ENCODE measurements at places on chromosomes 3 and 15.

- peak; percentile 37 for DNase-seq
These were observed 412.9 kb downstream of the TIGIT start for GRCh38 chr3:114706591-114707232.

GRCh38 chr3:149534671-149535332, 60.3 kb downstream of the TM4SF4 start:
- DNase-seq = no peak

GRCh38 chr3:197181741-197182140, 116.7 kb downstream of the DLG1 start:
- no peak for DNase-seq

- no peak for DNase-seq
These were observed 31.5 kb downstream of the PARP15 start for GRCh38 chr3:122608916-122609315.

- DNase-seq = no peak
These were observed 85.6 kb downstream of the TJP1 start for GRCh38 chr15:29736744-29737020.

GRCh38 chr3:106392915-106393314, 524.1 kb upstream of the CBLB start:
- DNase-seq = no peak

- DNase-seq = no peak
These were observed 38.3 kb upstream of the ARHGEF3 start for GRCh38 chr3:56839784-56840715.

DNA sequence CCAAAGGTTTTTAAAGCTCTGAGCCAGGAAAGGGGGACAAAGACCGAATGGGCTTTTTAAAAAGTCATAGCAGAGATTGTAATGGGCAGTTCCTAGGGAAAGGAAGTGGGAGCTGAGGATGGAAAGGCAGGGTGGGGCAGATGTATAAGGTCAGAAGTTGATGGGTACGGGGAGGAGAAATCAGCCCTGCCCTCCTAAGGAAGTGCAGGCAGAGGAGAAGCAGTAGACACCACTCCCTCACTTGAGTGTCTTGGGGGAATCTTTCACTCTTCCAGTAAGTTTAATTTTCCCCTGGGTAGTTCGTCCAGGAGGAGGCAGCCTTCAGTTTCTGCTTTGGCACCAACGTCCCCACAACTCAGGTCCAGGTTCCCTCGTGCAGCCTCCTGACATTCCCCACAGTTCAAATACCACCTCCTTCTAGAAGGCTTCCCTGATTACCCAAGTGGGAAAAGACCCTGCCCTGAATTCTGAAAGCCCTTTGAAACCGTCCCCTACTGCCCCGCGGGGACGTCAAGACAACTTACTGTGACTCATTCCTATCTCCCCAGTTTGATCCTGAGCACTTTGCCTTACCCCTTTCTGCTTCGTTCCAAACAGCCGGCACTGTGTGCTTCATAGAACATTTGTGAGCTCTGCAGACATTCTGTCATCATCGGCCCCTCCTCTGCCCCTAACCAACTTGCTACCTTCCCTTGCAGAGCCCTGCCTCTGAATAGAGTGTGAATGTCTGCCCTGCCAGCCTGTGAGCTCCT, 14.3 kb upstream of the SRP14 start:
- DNase-seq = no peak

GRCh38 chr3:48634661-48635221, 520 bp downstream of the SLC26A6 start:
- DNase-seq = peak; percentile 77

DNA sequence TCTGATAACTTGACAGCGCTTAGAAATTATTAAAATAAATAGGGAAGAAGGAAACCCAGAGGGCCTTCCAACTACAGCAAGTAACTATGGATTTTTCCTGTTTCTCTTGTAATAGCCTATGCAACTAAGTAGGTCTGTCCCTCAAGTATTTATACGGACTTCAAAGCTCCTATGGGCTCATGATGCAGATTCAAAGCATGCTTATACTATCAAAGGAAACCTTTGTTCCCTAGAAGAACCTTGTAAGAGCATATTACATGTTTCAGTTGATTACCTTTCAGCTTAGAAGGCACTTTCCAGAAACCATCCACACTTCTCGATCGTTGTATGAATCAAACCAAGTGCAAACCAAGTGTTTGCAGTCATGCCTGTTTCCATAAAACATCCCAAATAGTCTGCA, 158.8 kb downstream of the ALCAM start:
- DNase-seq = no peak

DNA sequence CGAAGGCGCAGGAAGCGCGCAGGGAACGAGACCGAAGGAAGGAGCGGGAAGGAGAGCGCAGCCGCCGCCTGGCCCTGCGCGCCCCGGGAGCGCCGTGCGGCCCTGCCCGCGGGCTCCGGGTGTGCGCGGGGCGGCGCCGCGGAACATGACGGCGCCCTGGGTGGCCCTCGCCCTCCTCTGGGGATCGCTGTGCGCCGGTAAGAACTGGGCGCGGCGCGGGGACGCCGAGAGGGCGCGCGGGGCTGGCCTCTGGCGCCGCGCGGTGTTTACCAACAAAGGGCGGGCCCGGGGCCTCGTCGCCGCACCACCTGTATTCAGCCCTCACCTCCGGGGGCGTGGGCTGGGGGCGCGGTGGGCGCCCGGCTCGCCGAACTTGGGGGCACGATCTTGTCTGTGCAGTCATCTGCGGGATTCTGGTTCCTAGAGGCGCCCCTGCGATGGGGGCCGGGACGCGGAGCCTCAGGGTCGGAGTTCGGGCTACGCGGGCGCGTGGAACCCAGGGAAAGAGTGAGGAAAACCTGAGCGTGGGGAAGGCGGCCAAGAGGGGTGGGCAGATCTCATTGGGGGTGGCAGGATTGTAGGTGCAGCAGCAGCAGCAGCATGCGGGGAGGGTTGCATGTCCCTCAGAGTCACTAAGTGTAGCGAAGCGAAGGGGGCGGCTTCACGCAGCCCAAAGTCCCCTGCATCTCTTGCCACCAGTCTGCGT, 641 bp downstream of the ACVR2B start:
- peak; percentile 74 for DNase-seq

DNA sequence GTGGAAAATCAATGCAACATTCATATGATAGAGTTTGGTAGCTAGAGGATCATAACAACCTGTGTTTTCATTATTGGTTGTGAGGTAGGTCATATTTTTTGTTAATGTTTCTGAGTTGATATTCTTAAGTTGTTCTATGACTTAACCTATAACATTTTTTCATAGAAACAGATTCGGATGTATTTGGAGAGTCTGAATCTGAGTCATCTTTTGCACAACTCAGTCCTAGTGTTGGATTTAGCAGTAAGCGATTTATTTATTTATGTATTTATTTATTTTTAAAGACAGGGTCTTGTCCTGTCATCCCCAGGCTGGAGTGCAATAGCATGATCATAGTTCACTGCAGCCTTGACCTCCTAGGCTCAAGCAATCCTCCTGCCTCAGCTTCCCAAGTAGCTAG, 292.8 kb upstream of the ZNF717 start:
- no peak for DNase-seq

GRCh38 chr3:156323466-156323865, 203.1 kb downstream of the KCNAB1 start:
- no peak for DNase-seq

DNA sequence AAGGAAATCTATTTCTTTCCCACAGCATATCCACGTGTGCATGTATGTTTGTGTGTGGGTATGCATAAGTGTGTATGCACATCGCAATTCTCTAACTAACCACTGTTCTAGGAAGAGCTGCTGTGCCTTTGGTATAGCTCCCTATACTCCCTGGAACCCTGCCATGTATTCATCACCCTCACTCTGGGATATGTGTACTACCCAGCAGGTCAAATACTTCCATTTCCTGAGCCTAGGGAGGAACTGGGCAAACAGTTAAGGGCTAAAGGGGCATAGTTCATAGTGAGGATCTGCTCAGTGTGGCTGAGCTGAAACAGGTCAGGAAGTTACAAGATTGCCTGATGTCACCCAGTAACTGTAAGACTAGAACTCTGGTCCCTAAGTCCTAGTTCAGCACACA, 260.4 kb downstream of the RPLP1 start:
- no peak for DNase-seq

DNA sequence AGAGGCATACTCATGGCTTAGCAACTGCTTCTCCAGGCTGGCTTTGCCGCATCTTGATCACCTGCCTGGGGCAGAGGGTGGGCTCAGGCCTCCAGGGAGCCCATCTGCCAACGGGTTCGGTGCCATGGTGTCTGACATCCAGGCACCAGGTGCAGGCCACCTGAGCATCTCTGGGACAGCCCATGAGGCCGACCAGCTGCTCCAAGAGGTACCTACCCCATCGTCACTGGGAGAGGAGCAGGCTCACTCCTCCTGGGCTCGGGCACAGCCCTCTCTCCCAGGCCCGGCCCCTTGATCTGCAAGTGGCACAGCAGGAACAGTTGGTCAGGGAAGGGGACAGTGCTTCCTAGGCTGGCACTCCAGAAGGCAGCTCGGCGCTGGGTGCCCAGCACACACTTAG, 21.9 kb downstream of the TPRA1 start:
- no peak for DNase-seq

DNA sequence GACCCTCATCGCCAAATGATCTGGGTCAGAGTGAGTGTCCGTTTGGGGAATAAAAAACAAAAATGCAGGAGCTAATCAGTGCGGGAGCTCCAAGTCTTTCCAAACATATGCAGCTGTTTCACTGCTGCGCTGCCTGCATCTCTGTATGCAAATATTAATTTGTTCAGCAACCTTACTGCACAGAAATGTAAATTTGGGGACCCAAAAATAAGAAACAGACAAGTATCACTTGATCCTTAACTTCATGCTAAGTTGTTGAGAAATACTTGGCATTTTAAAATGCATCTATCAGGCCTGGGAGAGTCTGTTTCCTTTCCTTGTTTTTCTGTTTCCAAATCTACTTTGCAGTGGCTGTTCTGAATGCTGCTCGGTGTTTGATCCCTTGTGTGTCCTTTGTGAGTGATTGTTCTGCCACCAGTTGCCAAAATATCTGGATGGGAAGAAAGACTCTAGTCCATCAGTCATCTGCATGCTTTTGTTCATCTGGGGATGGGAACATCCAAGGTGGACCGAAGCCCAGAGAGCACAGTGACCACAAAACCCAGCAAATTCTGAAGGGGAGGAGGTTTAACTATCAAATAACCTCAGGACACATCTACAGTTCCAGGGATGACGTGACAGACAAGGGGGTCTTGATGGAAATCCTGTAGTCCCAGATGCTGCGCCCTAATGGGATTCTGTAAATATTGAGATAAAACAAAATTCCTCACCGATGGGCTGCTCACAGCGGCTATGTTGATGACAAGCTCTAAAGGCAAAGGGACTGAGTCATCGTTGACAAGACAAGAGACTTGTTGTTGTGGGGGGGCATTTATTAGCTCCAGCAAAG, 199.5 kb upstream of the WNT5A start:
- no peak for DNase-seq

DNA sequence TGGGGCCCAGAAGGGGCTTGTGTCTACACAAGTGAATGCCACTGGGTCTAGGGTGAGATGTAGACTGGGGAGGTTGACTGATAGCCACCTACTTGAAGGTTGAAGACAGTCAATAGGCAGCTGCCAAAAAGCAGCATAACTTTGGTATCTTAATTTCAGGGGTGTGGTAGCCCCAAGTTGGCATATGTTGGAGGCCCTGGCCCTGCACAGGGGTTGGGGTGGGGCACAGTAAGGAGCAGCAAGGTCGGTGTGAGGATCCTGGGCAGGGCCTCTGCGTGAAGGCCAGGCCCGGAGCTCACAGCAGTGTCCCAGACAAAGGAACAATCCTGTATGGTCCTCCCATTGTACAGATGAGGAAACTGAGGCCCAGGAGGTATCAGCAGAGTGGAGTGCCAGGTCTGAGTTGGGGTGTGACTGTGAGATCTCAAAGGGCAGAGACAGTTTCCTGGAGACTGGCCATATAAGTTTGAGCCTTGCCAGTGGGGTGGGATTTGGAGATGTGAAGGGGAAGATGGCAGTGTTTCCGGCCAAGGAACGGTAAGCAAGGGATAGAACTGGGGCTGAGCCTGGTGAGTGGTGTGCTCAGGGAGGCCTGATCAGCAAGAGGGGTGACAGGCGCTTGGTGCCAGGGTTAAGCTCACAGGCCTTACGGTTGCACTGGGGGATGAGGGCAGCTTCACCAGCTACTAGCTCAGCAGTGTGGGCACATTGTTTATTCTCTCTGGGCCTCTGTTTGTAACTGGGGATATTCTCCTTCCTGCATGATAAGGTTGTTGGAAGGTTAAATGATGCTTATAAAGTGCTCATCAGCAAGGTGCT, 1.7 kb downstream of the KLHL40 start:
- no peak for DNase-seq

GRCh38 chr3:126850370-126851085, 132.4 kb upstream of the PLXNA1 start:
- no peak for DNase-seq

- no peak for DNase-seq
These were observed 24.4 kb downstream of the ONECUT1 start for GRCh38 chr15:52765785-52766184.

DNA sequence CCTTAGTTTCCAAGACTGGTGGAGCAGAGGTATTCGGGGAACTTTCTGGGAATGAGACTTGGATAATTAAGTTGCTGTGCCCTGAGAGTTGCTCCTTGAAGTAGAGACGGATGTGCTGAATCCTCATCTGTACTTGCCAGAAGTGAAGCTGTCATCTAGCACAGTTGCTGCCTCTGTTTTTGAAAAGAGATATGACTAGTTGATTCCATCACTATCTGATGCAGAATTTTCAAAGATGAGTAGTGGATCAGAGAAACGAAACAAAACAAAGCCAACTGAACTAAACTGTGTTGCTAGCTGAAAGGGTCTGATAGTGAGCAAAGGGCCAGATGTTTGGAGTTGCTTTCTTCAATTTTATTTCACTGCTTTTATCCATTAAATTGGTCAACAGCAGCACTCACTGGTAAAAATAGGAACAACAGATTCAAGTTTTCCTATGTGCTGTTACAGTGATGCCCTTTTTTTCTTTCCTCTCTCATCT, 52.7 kb downstream of the MITF start:
- DNase-seq = no peak

DNA sequence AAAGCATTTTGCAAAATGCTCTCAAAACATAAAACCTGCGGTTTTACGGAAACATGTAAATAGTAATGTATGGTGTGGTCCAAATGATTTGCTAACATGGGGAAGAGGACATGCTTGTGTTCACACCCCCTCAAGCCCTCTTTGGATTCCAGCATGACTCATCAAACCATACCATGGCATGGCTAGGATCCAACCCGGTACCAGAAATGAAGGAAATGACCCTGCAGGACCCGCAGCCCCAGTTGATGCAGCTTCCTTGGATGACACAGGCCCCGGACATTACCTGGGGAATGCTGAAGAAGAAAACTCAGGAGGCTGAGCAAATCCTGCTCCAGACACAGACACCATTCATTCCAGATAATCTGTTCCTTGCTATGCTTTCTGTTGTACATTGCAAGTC, 222.9 kb downstream of the DTWD1 start:
- no peak for DNase-seq

Measured in GM13976 (cell line).